ENCODE measurements at places on chromosomes 1 and 21.
A peak's percentile ranks its signal among the peaks of the same experiment; 100 is the strongest.

DNA sequence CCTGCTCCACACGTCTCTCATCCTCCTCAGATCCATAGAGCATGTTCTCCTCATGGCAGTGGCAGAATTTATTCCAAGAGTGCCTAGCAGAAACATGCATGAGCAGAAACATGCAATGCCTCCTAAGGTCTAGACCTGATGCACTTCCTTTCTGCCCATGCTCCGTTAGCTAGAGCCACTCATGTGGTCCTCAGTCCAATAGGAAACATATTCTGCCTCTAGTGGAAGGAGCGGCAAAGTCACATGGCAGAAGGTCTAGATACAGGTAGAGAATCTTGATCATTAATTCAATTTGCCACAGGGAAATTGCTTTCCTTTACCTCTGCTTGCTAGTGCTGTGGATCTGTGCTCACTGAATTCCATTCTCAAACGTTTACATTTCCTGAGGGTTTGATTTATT, 130.4 kb downstream of the KIF26B start:
- DNase-seq = no peak

- DNase-seq = no peak
Observed at GRCh38 chr1:18060366-18060765, 47.2 kb upstream of the IGSF21 start.

DNA sequence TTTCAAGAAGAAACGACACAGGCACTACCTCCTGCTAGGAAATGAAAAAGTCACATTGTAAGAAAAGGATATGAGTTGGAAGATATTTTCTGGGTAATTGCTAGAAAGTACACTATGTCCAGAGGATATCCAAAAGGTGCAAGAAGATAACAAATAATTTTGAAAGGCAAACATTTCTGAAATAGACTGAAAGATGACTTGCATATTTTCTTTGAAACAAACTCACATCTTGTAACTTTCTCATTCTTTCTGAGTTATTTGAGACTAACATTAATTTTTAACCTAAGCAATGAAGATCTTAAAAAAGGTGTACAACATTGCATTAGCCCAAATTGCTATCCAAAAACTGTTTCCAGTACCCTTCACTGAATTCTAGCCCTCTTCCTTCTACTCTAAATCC, 79.6 kb upstream of the KCTD3 start:
- no peak for DNase-seq

GRCh38 chr1:17270891-17271765, 22.2 kb downstream of the PADI3 start:
- DNase-seq = no peak

- no peak for DNase-seq
Observed at GRCh38 chr1:225410036-225410435, 17.8 kb downstream of the LBR start.

- no peak for DNase-seq
Observed at GRCh38 chr1:161013131-161013487, 7.8 kb downstream of the F11R start.

- DNase-seq = no peak
Observed at GRCh38 chr1:244954359-244954758, 90.0 kb upstream of the HNRNPU start.

DNA sequence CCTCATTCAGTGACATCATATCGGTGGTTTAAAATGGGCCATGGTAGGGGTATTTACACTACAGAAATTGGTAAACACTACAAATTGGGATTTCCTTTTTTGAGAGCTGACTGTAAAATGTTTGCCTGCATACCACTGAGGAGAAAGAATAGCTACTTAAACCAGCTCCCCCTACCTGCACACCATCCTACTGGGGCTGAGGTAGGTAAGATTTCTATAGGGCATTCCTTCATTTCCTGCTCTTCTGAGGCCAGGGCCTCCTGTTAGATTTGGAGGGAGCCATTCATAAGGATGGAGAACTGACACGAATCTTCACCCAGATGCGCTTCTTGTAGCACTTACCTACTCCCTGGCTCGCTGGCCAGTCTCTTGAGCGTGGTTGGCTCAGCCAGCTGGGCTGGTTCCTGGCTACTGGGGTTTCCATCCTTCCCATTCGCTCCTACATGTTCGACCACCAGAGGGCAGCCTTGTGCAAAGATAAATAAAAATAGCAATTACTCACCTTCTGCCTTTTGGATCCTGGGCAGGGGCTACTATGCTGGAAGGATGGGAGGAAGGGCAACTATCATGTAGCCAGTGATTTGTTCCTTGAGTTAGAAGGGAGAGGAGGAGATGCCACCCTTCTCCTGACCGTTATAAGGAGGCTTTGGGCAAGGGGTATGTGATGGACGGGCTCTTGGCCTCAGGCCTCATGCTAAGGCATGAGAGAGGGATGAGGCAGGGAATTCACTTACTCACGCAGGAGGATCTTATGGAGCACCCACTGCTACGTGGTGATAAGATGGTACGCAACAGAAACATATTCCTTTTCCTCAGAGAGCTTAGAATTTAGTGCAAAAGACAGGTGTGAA, 10.7 kb downstream of the OPTC start:
- DNase-seq = peak; percentile 81

- DNase-seq = no peak
Observed at GRCh38 chr1:230495076-230495475, 68.9 kb upstream of the PGBD5 start.

DNA sequence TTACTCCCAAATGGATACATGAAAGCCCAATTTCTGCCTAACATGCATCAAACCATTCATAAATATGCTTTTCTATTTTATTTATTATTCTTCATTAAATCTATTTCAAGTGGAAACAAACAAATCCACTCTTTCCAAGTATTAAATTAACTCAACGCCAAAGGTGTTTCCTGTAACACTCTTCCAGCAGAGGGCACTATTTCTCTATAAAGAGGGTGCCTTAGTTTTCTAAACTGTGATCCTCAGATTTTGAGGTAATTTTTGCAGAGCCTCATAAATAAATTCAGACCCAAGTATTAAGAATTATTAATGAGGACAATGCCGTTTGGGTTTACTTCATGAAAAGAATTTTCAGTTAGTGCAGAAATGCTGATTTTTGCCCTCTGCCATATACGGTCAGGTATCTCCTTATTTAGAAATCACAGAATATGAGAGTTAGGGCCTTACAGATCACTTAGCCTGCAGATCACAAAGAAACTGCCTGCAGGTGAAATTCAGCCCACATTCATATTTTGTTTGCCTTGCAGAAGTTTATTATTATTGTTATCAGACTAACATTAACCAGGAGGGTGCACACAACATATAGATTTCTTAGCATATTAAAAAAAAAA, 40.1 kb upstream of the MYSM1 start:
- DNase-seq = peak; percentile 57

DNA sequence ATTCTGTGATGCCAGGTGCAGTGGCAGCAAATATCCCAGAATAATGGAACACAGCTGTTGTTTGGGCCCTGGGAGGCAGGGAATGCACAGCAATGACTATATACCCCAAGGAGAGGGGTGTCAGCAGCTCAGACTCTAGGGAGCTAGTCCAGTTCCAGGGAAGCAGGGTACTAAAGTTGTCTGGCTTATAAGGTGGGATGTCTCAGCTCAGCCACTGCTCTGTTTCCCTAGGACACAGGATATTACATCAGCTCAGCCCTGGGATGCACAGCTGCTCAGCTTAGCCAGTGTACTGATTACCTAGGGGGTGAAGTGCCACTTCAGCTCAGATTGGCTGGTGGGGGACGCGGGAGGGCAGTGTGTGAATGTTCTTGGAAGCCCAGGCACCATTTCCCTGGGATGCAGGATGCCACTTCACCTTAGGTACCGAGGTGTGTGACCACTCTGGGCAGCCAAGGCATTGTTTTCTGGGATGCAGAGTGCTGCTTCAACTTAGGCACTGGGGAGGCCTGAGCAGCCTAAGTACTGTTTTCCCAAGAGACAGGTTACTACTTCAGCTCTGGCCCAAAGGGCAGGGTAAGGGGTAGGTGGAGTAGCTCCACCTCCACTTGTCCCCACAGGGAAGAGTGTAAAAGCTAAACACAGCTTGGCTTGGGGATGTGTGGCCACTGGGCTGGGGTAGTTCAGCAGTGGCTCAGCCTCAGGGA, 59.4 kb downstream of the DIPK1A start:
- no peak for DNase-seq

DNA sequence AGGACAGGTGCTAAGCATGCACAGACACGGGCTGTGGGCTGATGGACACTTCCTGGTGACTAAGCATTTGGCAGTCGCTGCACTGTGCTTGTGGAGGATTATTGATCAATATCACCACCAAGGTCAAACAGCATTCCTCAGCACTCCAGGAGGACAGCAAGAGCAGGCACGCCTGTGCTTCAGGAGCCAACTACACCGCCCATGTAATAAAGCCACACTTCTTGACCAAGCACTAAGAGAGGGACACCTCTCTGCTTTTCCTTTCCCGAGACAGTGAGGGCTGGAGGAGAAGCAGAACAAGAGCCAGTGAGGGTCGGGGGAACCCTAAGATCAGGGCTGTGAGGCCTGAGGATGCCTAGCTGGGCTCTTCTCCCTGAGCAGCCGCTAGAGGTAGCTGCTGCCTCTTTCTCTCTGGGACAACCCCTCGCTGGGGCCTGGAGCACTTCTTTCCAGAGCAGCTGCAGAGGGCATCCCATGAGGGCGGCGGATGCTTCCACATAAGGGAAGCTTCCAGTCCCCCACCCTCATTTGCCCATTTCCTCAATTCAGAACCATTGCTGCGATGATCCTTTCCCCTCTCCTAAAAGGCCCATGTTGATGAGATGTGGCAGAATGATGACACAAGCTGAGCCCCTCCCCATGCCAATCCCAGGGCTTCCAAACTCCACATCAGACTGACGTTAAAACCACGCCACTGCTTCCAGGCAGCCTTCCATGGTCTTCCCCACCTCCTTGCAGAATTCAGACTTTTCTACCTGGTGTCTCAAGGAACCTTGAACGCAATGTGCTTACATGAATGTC, 19.1 kb downstream of the RAB7B start:
- DNase-seq = no peak

DNA sequence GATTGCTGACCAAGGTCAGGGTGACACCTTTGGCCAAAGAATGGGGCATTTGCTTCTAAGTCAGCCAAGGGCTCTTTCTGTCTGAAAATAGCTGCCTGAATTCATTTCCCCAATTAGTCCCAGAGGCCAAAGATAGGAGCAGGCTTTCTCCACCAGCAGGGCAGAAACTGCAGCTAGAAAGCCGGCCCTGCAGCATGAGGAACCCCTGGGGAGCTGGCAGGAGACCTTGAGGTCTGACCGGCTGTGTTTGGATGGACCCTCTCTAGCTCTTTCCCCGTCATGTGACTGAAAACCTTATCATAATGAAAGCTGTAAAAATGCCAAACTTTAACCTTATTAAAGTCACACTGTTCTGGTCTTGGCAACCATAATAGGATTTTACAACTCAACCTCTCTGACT, 93.4 kb downstream of the CD58 start:
- no peak for DNase-seq

GRCh38 chr1:25771221-25772114, 28.5 kb upstream of the SELENON start:
- peak; percentile 34 for DNase-seq

DNA sequence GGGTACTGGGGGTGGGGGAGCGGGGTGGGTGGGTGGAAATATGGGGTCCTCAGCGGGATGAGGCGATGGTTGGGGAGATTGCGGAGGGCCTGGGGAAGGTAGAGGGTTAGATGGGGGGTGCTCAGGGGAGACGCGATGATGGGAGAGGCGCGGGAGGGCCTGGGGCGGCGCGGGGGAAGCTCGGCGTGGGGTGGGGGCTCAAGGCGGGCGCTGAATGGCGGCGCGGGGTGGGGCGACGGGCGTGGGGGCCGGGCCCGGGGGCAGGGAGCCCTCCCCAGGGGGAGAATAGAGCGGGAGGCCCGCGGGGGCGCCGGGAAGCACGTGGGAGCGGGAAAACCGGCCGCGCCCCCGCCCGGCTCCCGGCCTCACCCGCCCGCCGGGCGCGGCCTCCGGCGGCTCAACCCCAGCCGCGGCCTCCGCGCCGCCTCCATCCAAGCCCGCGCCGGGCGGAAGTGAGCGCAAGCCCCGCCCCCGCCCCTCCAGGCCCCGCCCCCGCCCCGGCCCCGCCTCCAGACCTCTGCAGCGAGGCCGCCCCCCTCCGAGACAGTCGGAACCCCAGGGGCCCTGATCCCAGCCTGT, at the start of gene FAAP20:
Gene FAAP20, minus strand, starts transcription at position 454 of the 579 bp plus-strand sequence. Its CDS starts 23 bp downstream, at position 431.
- peak; percentile 50 for DNase-seq

DNA sequence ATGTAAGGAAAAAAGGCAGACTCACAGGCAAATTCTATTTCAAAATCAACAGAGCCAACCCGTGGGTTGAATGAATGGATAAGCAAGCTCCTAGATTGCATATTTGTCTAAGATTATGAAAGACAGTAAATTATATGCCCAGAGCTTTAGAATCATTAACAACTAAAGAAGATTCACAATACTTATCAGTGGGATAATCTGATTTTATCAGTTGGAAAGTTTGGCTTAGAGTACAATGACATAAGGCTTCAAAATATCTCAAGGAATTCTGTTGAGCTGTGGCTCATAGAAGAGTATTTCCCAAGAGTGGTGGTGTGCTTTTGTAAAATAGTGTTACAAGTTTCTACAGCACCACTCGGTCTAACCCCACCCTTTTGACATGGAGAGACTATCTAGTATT, 85.5 kb downstream of the ADAMTS1 start:
- DNase-seq = no peak

DNA sequence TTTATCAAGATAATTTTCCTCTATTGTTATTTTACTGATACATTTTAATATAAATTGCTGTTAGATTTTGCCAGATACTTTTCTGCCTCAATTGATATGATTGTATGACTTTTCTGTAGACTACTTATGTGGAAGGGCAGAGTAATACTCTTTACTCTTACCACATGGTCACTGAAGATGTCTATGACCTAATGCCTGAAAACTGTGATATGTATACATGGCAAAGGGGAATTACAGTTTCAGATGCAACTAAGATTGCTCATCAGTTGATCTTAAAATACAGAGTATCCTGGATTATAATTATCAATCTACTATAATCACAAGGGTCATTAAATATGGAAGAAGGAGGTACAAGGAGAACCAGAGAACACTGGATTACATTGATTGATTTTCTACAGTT, 1528.0 kb downstream of the BRINP3 start:
- no peak for DNase-seq

GRCh38 chr1:180863158-180863775, 49.4 kb upstream of the KIAA1614 start:
- DNase-seq = peak; percentile 31

DNA sequence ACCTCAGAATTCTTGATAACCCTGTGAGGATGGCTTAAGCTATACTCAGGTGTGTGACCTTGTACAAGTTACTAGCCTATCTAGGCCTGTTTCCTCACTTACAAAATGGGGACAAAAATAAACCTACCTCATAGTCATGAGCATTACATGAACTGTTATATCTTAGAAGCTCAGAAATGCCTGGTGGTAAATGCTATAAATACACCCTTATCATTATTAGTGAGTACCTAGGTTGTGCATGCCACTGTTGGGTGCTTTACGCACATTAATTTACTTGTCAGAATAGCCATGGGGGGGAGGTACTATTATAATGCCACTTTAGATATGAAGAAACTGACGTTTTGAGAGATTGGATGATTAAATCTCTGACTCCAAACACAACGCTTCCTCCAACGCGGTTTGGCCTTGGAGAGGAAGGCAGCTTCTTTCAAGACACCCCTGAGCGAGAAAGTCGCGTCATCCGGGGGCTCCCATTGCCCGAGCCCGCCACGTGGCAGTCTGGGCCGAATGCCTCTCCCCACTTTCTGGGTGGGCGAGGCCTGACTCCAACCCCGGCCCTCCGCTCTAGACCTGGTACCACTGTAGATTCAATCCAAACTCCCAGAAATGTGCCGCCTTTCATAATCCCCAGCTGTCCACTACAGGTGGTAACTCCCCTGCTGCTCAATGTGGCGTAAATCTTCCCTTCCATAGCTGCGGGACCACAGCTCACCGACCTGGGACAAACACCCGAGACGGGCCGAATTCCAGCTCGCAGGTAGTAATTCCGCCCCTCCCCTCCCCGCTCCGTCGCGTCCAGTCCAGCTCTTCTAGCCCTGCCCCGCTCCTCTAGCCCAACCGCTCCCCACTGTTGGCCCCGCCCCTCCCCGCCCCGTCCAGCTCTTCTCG, 771 bp upstream of the RAD54L start:
- no peak for DNase-seq

Data from NCI-H1105 (cell line).